Activated CD8-positive, alpha-beta memory T cell treated with anti-CD3 and anti-CD28 coated beads for 1 hour (primary cell): ENCODE measurements at places on chromosomes 13 and 19.

DNA sequence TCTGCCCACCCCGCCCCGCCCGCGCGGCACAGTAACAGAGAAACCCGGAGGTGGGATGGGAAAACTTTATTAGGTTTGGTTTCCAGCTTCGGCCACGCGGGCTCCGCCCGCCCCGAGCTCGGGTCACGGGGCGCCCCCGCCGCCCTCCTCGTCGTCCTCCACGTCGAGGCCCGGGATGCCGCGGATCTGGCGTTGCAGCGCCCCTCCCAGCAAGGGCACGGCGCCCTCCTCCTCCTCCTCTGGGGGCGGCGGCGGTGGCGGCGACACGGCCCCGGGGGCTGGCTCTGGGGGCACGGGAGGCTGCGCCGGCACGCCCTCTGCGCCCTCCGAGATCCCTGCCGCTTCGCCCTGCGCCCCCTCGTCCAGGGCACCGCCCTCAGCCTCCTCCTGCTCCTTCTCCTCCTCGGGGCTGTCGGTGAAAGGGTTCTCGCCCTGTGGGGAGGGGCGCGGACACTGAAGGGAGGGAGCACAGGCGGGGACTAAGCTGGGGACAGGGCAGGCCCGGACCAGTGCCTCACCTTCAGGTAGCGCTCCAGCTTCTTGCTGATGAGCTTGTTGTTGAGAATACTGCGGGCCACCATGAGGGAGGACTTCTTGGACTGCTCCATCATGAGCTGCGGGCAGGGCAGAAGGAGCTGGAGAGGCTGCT, 536 bp upstream of the AKAP8 start:
- DNase-seq = no peak

- peak; percentile 34 for DNase-seq
Observed at GRCh38 chr19:6108721-6109633, 1.3 kb downstream of the RFX2 start.

- DNase-seq = no peak
Observed at GRCh38 chr19:14530506-14530905, 1.1 kb downstream of the TECR start.

DNA sequence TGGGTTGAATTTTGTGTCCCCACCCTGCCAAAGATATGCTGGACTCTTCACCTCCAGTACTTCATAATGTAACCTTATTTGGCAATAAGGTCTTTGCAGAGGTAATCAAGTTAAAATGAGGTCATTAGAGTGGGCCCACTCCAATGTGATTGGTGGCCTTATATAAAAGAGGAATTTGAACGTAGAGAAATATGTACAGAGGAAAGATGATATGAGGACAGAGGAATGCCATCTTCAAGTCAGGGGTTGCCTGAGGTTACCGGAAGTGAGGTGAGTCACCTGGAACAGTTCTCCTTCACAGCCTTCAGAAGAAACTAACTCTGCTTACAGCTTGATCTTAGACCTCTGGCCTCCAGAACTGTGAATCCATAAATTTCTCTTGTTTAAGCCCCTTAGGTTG, 69.9 kb downstream of the GPC5 start:
- no peak for DNase-seq

GRCh38 chr13:21675095-21675991, 4.5 kb downstream of the FGF9 start:
- no peak for DNase-seq

- no peak for DNase-seq
Observed at GRCh38 chr13:76796851-76797250, 89.4 kb downstream of the KCTD12 start.

DNA sequence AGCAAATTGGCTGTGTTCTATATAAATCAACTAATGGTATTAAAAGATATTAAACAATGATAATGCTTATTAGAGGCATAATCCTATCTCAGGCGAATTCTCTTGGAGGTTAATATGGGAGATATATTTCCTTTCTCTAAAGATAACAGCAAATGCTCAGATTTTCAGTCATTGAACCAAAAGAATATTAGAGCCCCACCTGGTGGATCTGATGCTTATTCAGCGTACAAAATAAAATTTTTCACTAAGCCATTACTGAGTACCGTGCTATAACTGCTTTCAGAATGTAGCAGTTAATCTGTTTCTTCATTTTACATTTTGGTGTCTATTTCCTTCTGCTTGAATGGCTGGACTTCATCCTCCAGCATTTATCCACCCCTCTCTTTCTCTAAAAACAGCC, 143.3 kb upstream of the IPO5 start:
- DNase-seq = no peak

DNA sequence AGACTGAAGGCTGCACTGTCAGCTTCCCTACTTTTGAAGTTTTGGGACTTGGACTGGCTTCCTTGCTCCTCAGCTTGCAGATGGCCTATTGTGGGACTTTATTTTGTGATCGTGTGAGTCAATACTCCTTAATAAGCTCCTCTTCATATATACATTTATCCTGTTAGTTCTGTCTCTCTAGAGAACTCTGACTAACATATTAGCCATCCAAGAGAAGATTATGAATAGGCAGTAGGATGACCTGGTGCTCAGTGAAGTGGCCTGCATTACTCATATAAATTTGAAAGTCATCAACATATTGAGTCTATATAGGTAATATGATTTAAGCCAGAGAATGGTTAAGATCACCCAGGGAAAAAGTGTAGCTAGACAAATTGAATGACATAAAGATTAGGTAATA, 136.3 kb upstream of the UFM1 start:
- no peak for DNase-seq

DNA sequence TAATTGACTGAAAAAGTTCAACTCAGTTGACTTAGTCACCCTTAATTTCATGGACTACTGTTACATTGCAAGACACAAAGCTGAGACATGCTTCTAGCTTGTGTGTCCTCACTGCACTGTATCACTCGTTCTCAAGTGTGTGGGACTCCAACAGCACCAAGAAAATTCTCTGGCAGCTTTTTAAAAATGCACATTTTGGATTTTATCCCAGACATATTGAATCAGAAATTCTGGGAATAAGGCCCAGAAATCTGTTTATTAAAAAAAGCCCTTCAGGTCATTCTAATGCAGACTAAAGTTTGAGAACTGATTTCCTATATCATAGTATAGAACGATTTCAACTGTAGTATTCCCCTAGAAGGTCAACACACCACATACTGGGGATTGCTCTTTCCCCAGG, 1485.3 kb downstream of the PCDH9 start:
- no peak for DNase-seq

DNA sequence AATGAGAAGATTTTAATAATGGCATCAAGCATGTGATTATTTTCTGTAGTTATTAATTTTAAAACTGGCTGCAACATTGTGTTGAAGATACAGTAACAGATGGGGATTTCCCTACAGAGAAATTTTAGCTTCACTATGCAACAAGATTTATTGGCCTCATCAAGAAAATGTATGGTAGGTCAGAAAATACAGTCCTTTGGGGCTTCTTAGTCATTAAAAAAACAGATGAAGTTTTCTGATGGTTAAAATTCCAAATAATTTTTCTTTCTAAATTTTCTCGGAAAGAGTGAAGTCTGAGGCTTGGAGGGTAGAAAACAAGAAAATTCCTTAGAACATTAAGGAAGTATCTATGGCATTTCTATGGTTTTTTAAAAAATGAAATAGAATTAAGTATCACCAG, 1790.8 kb upstream of the PCDH20 start:
- no peak for DNase-seq

GRCh38 chr13:55577082-55577846, 1563.5 kb upstream of the PRR20A start:
- no peak for DNase-seq

DNA sequence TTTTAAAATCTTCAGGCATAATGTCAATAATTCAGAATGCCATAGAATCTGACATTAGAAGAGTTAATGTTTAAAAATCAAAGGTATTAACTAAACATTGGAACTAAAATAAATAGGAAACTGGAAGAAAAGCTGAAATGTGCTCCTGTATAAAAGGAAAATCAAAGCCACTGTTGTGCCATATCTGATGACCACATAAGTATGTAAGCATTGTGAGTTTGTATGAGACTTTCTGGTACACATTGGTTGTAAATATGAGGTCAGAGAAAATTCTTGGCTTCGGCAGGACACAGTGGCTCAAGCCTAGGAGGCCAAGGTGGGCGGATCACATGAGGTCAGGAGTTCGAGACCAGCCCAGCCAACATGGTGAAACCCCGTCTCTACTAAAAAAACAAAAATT, 48.3 kb upstream of the INTS6 start:
- DNase-seq = no peak

DNA sequence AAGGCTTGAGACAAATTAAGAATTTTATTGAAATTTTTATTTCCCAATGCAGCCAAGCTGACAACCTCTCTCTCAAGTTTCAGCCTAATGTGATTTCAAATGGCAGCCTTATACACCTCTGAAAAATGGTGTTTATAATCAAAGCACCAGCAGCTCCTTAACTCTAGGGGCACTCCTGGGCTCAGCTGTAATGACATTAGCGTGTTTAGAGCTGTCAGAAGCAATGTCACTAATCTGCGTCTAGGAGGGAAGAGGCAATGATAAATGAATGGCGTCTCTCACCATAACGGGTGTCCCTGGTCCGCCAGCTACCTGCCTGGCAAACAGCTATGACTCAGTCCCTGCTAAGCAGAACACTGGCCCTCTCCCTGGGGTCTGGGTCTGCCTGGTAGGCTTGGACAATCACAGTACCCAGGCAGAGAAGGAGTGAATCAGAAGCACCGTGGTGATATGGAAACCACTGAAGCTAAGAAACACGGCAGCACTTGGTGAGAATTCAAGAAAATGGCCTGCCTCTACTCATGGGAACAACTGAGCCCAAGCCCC, 131.8 kb upstream of the VSTM2B start:
- DNase-seq = no peak

- no peak for DNase-seq
Observed at GRCh38 chr19:45376045-45376724, 5.8 kb upstream of the ERCC2 start.

DNA sequence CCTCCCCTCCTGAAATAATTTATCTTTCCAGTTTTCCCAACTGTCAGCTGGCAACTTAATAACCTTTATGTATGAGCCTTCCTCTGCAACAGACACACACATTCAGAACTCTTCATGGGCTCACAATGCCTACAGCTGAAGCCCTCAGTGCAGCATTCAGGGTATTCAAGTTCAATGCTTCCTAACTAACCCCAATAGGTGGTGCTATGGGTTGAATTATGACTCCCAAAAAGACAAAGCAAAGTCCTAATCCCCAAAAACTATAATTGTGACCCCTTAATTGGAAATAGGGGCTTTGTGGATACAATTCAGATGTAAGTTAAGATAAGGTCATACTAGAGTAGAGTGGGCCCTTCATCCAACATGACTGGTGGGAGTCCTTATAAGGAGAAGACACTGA, 202.2 kb downstream of the SUCLA2 start:
- no peak for DNase-seq

GRCh38 chr13:40158218-40158617, 502.8 kb downstream of the COG6 start:
- DNase-seq = no peak

DNA sequence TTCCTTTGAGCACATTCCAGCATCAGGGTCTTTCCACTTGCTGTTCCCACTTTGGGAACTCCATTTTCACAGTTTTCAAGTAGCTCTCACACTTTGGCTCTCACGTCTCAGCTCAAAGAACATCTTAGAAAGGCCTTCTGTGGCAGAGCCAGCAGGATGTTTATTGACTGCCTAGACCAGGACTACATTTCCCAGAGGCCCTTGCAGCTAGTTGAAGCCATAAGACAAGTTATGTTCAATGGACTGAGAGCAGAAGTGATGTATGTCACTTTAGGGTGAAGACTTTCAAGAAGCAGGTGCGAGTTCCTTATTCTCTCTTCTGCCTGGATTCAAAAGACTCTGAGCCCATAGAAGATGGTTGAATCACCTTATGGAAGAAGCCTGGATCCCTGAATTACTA, 4.3 kb upstream of the HAUS5 start:
- no peak for DNase-seq

- DNase-seq = no peak
Observed at GRCh38 chr13:73535341-73535740, 476.5 kb downstream of the KLF5 start.

- no peak for DNase-seq
Observed at GRCh38 chr13:63299866-63300394, 1884.3 kb upstream of the PCDH20 start.

DNA sequence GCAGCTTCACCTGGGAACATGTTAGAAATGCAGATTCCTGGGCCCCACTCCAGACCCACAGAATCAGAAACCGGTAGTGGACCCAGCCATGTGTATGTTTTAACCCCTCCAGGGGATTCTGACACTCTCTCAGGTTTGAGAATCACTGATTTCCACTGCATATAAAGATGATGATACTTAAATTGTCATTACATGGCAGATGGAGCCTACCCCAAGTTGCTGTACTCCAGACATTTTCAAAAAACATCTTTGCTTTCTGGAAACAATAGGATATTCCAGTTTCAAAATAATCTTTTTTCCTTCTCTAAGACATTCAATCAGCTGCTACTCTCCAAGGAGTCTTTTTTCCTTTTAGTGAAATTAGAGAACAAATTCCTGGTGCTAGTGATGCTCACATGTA, 48.6 kb upstream of the RGCC start:
- no peak for DNase-seq
